CD4-positive, alpha-beta T cell (primary cell): ENCODE measurements at places on chromosomes 2 and 18. TPM values are rescaled to one million over a fixed set of nuclear protein-coding genes. Genes with fewer than 3 reads are reported as not detected.
A peak's percentile ranks its signal among the peaks of the same experiment; 100 is the strongest.

DNA sequence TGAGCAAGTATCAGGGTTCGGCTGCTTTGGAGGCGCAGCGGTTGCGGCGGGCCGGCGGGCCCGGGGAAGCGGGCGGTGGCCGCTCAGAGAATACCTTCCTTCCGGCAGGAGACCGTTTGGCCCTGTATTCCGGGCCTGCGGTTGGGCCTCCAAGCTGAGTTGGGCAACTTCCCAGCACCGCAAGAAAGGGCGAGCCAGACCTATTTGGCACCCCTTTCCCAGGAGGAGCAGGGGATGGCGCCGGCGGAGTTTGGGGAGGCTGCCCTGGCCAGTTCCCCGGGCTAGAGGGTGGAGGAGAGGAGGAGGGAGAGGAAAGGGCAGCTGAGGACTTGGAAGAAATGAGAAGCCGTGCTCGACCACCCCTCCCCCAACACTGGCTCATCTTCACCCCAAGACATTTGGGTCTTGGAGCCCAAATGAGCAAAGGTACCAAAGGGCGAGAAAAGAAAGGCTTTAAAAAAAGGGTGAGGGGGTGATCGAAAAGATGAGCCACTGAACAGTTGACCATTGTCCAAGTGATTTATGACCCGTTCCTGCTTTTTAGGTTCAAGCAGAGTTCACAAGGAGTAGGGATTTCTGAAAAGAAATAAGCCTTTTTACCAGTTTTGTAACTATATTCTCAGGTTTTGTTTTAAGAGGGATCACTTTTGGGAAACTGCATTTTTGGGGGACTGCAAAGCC lies 8.4 kb downstream of the HOXD3 start:
- no peak overlapping the region for H3K4me3 ChIP-seq
- H3K27me3 ChIP-seq, result peaks cover 97% of the 10 kb centered on the region
- H3K36me3 ChIP-seq, result no peaks in the 10 kb centered on the region
- no peak for DNase-seq
- peaks cover 13% of the 10 kb centered on the region for H3K4me1 ChIP-seq
- no peak overlapping the region for H3K27ac ChIP-seq

DNA sequence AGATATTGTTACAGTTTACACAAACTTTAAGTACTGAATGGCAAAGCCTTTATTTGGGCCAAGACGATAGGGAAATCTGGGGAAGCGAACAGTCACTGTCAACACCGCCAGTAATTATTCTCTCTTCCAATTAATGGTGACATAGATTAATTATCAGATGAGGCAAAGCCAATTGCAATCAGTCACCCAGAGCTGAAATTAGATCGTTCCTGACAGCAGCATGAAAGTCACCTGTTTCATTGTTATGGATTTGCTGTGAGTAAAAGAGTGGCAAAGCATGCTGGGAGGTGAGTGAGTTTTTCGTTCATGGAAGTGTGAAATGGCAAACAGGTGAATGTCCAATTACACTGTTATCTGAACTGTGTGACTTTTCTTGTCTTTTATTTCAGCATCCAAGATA lies 164.8 kb upstream of the KLHL14 start:
- H3K36me3 ChIP-seq, result no peaks in the 10 kb centered on the region
- H3K27me3 ChIP-seq, result no peaks in the 10 kb centered on the region
- no peak overlapping the region for H3K4me3 ChIP-seq
- no peak for DNase-seq
- no peak overlapping the region for H3K27ac ChIP-seq

DNA sequence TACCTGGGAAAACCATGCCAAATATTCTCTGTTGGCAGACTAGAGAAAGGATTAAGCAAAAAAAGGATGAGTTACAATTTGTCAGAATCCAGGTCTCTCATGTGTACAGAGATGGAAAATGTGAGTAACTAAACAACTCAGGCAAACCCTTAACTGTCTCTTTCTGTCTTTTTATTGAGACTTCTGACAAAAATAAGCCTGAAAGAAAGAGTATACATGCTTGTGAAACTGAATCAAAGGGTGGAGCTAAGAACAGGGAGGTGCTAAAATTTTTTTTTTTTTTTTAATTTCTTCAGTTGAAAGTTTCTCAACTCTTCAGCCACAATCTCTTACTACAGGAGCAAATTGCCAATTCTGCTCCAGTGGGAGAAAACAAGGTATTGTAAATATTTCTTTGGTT lies at the start of gene SERPINB10:
TSS of gene SERPINB10 (plus strand) at position 295 of the 400 bp plus-strand sequence. CDS start 7,553 bp downstream, outside the sequence.
- no peak for DNase-seq
- no peaks in the 10 kb centered on the region for H3K36me3 ChIP-seq
- H3K27ac ChIP-seq, result no peak within 1 kb of the TSS
- H3K27me3 ChIP-seq, result peaks cover 1% of the 10 kb centered on the region

DNA sequence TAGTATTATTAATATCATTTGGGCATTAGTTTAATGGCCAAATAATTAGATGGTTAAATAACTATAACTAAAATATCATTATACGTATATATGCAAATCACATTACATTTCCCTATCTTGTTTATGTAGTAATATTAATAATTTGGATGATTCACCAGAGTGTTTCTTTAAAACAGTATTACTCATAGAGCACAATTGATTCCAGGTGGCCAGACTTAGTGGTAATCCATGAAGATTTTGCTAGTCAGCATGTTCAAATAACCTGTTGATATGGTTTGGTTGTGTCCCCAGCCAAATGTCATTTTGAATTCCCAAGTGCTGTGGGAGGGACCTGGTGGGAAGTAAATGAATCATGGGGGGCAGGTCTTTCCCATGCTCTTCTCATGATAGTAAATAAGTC lies 782.3 kb downstream of the LRP1B start:
- H3K36me3 ChIP-seq, result no peaks in the 10 kb centered on the region
- no peak overlapping the region for H3K4me3 ChIP-seq

- H3K4me3 ChIP-seq, result no peak overlapping the region
- H3K4me1 ChIP-seq, result peaks cover 13% of the 10 kb centered on the region
- H3K27me3 ChIP-seq, result no peaks in the 10 kb centered on the region
- H3K27ac ChIP-seq, result no peak overlapping the region
- DNase-seq, result no peak
These were observed 254.6 kb upstream of the ID2 start for GRCh38 chr2:8427211-8427610.

The VAMP8 gene
- 37.3 TPM for total RNA-seq

- no peaks in the 10 kb centered on the region for H3K36me3 ChIP-seq
- peaks cover 3% of the 10 kb centered on the region for H3K4me1 ChIP-seq
- H3K27me3 ChIP-seq, result no peaks in the 10 kb centered on the region
- DNase-seq, result no peak
- H3K4me3 ChIP-seq, result no peak overlapping the region
These were observed 246.1 kb downstream of the BCL2 start for GRCh38 chr18:63073481-63073880.

DNA sequence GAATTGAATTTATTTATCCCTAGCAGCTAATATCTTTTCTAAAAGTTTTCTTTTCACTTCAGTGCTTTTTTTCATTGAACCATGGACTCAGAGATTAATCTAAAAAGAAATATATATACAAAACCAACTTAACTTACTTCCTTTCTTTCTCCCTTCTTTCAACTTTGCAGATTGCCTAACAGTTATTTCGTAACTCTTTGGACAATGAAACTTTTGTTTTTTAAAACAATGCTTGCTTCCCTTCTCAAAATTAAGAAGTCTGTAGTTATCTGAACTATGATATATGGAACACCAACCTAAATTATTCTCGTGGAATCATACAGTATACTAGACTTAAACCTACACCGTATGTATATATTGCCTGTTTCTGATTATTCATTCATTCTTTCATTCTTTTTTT lies 62.9 kb downstream of the MIB1 start:
- no peaks in the 10 kb centered on the region for H3K27me3 ChIP-seq
- no peak for DNase-seq
- H3K4me3 ChIP-seq, result no peak overlapping the region

GRCh38 chr2:78035804-78036203 lies 513.6 kb upstream of the LRRTM4 start:
- no peaks in the 10 kb centered on the region for H3K4me1 ChIP-seq
- no peak overlapping the region for H3K27ac ChIP-seq
- H3K36me3 ChIP-seq, result no peaks in the 10 kb centered on the region
- DNase-seq, result no peak

DNA sequence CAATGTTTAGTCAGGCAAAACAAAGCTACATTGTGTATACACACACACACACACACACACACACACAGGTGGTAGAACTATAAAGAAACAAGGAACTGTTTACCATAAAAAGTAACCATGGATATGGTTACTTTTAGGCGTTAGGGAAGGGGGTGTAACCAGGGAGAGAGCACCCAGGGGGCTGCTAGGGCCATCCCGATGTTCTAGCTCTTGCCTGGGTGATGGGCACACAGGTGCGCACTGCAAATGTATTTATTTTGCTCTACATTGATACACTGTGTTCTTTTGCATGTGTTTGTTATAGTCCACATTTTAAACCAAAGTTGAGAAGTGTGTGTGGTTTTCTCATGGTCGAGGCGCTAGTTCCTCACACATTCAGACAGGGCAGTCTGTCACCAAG lies 69.8 kb upstream of the MYCN start:
- DNase-seq, result no peak
- no peaks in the 10 kb centered on the region for H3K27me3 ChIP-seq
- no peaks in the 10 kb centered on the region for H3K36me3 ChIP-seq

- no peak overlapping the region for H3K4me3 ChIP-seq
- H3K27me3 ChIP-seq, result no peaks in the 10 kb centered on the region
- no peaks in the 10 kb centered on the region for H3K36me3 ChIP-seq
- no peaks in the 10 kb centered on the region for H3K4me1 ChIP-seq
These were observed 31.7 kb downstream of the GPR39 start for GRCh38 chr2:132448331-132448730.

The POMC gene
- 4.5 TPM for total RNA-seq

DNA sequence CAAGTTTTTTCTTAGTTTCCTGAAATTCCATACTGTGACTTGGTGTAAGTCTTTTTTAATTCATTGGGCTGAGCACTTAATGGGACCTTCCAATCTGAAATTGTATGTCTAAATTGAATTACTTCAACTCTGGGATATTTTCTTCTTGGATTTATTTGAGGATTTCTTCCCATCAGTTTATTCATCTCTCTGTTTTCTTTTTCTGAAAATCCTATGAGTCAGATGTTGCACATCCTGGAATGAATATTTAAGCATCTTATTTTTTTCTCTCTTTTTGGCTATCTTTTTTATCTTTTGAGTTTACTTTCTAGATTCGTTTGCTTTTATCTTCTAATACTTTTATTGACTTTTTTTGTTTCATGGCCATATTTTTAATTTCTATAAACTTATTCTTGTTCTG lies 55.4 kb upstream of the ACYP2 start:
- no peak overlapping the region for H3K4me3 ChIP-seq
- no peaks in the 10 kb centered on the region for H3K27me3 ChIP-seq
- no peak for DNase-seq
- H3K4me1 ChIP-seq, result no peaks in the 10 kb centered on the region
- no peak overlapping the region for H3K27ac ChIP-seq

GRCh38 chr2:37746883-37747282 lies 75.4 kb upstream of the CDC42EP3 start:
- no peak overlapping the region for H3K4me3 ChIP-seq
- no peaks in the 10 kb centered on the region for H3K27me3 ChIP-seq
- DNase-seq, result no peak
- no peaks in the 10 kb centered on the region for H3K4me1 ChIP-seq

The IHH gene
- not detected for total RNA-seq

DNA sequence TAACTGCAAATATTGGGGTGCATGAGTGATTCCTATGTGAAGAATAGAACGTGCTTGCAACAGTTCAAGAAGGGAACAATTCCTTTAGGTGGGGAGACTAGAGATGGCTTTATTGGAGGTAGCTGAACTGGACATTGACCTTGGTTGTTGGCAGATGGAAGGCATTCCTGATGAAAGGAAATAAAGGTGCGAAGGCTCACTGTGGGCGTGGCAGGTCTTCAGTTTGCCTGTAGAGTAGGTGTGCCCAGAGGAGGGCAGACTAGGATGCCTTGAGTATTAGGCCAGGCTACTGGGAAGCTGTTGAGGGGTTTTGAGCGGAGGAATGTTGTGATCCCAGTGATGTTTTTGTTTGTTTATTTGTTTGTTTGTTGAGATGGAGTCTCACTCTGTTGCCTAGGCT lies 2.8 kb downstream of the SPR start:
- H3K4me1 ChIP-seq, result peaks cover 12% of the 10 kb centered on the region
- no peak overlapping the region for H3K27ac ChIP-seq
- H3K36me3 ChIP-seq, result no peaks in the 10 kb centered on the region
- DNase-seq, result no peak

The IL18R1 gene
- 7.6 TPM for total RNA-seq

DNA sequence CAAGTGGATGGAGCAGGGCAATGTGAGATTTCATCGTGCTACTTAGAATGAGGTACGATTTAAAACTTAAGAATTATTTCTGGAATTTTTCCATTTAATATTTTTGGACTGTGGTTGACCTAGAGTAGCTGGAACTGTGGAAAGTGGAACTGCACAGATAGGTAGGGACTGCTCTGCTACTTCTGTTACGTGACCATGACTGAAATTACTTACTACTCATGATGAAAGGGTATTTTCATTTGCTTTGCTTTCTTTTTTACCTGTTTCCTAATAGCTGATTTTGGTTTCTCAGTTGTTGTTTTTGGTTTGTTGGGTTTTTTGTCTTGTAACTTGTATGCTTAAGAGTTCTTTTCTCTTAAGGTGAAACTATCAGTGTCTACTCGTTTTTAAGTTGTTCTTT lies 11.4 kb downstream of the UBE2E3 start:
- H3K4me1 ChIP-seq, result no peaks in the 10 kb centered on the region
- DNase-seq, result no peak
- H3K4me3 ChIP-seq, result no peak overlapping the region
- no peaks in the 10 kb centered on the region for H3K27me3 ChIP-seq
- no peak overlapping the region for H3K27ac ChIP-seq
- H3K36me3 ChIP-seq, result peaks cover 5% of the 10 kb centered on the region

The MEP1B gene
- total RNA-seq, result not detected

The USP40 gene
- 7.2 TPM for total RNA-seq

The ATP6V1B1 gene
- not detected for total RNA-seq

GRCh38 chr2:160402997-160403979 lies 90.3 kb downstream of the RBMS1 start:
- no peak for DNase-seq
- no peak overlapping the region for H3K27ac ChIP-seq
- peak overlapping the region; percentile 13 for H3K4me3 ChIP-seq
- H3K4me1 ChIP-seq, result peaks cover 44% of the 10 kb centered on the region

- no peaks in the 10 kb centered on the region for H3K27me3 ChIP-seq
- no peaks in the 10 kb centered on the region for H3K4me1 ChIP-seq
- H3K4me3 ChIP-seq, result no peak overlapping the region
- no peak overlapping the region for H3K27ac ChIP-seq
- DNase-seq, result no peak
- H3K36me3 ChIP-seq, result no peaks in the 10 kb centered on the region
These were observed 123.5 kb upstream of the ZBTB14 start for GRCh38 chr18:5419030-5419429.

DNA sequence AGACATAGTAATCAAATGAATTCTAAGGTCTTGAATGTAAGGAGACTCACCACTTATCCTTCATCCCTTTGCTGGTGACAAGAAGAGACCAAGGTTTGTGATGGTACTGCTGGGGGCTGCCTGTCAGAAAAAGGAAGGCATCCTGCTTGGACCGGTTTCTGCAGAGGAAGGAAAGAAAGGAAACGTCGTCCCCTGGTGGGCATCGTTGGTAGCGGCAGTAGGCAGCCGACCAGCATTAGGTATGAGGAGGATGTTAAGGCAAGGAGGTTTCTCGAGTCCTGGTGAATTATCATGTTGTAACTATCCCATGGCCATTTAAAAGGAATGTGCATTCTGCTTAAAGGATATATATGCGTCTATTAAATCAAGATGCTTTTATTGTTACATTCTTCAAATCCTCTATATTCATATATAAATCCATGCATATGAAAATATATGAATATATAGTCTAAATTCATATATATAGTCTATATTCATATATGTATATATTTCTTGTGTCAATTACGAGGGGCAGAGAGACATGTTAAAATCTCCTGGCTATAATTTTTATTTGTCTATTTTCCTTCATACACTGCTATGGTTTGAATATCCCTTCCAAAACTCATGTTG lies 94.4 kb upstream of the TGFA start:
- H3K4me3 ChIP-seq, result no peak overlapping the region
- no peaks in the 10 kb centered on the region for H3K4me1 ChIP-seq
- no peaks in the 10 kb centered on the region for H3K36me3 ChIP-seq
- H3K27ac ChIP-seq, result no peak overlapping the region
